HTR-8/SVneo (cell line): ENCODE measurements at places on chromosomes 3 and 15.
A peak's percentile ranks its signal among the peaks of the same experiment; 100 is the strongest.

GRCh38 chr15:65434201-65434600 is 11.5 kb upstream of the IGDCC4 start:
- DNase-seq, result no peak

- DNase-seq, result peak; percentile 54
Measured at GRCh38 chr3:52385157-52385556, 59.7 kb downstream of the SEMA3G start.

DNA sequence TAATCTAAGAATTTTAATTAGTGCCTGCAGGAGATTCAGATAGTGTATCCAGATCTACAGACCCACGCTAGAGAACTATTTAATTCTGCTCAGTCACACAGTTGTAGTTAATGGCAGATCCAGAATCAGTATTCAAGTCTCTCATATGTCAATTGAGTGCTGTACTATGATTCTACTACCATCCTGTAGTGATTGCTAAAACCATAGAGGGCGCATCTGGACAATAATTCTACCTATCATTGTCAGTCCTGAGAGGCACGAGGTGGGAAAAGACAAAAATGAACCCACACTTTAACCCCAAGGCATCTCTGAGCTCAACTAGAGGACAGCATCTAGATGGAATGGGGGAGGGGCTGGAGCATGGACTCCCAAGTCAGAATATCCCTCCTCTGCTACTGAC is 22.7 kb downstream of the DHX36 start:
- DNase-seq, result no peak

- DNase-seq, result no peak
Measured at GRCh38 chr15:52481915-52482314, 46.8 kb downstream of the MYO5A start.

DNA sequence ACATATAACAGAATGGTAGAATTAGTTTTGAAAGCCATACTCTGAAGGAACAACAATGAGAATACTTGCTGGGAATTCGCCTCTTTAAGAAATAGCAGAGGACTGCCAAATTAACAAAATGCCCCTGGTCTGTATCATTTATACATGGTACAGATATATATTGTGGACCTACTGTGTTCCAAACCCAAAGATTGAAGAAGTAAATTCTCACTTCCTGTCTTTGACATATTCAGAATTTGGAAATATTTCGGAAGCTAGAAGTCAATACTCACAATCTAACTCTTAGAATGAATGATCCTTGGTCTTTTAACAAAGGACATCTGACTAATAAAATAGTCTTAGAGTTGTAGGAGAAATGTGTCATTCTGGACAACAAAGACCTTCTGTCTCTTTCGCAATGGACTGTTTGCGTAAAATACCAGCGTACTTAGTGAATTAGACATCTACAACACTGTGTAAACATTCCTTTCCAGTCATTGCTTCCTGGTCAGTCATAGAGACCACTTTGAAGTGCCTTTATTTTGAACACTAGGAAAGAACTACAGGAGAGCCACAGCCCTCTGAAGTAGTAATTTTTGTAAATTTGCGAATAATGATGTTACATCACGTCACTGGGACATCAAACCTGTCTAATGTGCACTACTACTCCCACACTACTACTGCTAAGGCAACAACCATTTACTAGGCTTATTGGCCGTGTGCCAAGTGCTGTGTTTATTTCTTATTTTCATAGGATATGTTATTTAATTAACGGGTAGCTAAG is 68.0 kb downstream of the CHL1 start:
- no peak for DNase-seq

- no peak for DNase-seq
Measured at GRCh38 chr3:190192739-190193138, 72.0 kb upstream of the P3H2 start.

- no peak for DNase-seq
Measured at GRCh38 chr15:25088261-25088790, 133.5 kb downstream of the SNRPN start.

DNA sequence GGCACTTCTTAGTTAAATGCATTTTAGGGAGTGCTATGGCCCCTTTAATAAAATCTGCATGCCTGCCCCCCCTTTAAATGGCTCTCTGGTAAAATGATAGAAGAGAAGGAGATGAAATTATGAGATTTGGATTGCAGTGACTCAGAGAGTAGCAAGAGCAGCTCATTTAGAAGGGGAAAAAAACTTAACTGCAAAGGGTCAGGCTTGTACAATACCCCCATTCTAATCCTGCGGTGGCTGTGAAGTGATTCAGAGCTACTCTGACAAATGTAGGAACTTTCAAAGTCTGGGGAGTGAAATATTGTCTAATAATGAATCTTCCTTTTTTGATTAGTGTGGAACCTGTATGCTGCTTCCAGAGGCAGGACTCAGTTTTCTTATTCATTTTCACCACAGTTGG is 44.1 kb upstream of the TBC1D23 start:
- no peak for DNase-seq

GRCh38 chr15:77603611-77604336 is 28.9 kb downstream of the LINGO1 start:
- DNase-seq, result no peak

- DNase-seq, result no peak
Measured at GRCh38 chr15:79315623-79316328, 4.9 kb downstream of the TMED3 start.

DNA sequence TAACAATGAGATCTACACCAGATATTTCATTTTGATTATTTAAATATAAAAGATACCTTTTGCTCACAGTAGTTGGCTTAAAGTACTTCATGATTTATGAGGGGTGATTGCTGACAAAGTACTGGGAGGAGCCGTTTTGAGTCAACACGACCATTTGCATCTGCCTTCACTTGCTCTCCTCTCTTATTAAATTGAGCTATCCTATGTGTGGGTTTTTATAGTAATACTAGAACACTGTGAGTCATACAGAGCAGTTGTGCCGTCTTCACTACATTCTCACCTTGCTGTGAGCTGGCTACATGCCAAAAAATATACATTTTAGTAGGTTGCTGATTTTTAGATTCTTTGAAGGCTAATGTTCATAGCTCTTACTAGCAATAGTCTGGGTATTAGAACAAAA is 161.2 kb downstream of the ALCAM start:
- DNase-seq, result peak; percentile 26

GRCh38 chr3:117893638-117894037 is 1141.0 kb downstream of the IGSF11 start:
- no peak for DNase-seq

- DNase-seq, result no peak
Measured at GRCh38 chr3:100402256-100402655, 917 bp downstream of the LNP1 start.

DNA sequence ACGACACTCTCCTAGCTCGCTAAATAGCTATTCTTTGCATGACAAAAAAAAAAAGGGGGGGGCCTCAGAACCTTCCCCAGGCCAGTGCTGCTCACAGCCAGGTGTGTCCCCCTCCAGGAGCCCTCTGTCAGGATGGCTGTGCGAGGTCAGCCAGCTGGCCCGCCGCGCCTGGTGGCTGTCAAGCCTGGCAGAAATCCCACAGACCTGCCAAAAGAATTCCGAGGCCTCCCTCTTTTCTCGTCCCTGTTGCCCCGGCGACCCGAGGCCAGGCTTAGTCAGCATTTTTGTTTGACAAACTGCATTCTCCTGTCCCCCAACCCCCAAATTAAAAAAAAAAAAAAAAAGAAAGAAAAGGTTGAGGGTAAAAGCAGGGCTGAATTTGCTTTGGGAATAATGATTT is 61.9 kb downstream of the TM4SF4 start:
- no peak for DNase-seq

DNA sequence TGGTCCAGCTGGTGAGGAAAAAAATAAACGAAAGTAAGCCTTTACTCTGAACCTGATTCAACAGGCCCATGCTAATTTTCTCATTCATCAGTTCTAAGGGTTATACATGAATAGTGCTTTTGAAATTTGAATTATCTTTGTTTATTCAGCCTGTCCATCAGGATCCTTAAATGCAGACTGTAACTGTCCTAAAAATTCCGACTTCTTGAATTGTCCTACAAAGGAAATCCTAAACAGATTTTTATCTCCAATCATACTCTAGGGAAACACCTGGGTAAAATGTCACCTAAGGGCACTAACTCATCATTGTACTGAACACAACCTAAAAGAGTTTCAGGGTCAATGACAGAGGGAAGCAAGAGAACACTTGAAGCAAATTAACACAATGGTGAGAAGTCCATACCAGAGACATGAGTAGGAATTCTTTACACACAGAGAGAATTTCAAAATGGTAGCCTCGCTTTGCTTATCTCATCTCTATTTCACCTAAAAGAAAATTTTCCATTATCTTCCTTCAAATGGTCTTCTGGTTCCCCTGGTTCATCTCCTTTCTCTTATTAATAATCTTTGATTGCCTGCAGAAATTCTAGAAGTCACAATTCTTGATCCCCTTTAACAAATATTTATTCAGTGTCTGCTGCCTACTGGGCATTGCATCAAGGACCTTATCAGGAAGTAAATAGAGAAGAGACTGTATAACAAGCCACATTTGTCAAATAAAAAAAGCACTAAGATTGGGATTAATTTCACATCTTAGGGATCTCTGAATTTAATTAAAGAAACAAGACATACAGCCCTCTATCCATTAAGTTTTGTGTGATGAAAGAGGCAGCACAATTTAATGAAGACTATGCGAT is 182.7 kb downstream of the MEIS2 start:
- DNase-seq, result no peak

GRCh38 chr3:100029052-100029451 is 85.2 kb downstream of the FILIP1L start:
- DNase-seq, result no peak

DNA sequence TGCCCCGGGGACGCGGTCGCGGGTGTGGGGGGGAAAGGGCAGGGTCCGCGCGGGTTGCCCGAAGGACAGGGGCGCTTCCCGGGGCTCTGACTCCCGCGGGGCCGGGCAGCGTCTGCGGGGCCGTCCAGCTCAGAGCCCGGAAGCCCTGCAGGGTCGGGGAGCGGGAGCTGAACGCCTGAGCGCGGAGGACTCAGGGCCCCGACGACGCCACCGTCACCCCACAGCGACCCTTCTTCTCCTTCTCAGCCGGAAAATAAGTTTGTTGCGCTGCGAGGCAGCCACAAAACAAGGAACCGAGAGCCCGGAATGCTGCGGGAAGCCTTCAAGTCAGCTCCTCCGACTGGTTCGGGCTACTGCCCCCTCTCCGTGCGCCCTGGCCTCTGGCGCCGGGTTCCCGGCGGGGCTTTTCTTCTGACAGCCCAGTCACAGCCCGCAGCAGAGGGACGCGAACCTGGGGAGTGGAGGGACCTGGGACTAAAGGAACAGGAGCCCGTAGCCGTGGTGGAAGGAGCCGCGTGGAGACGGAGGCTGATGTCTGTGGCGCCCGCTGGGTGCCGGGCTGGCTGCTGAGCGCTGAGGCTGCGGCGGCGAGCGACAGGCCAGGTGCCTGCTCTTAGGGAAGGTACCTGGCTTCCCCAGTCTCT is 484 bp downstream of the CNTN4 start:
- DNase-seq, result no peak

- DNase-seq, result no peak
Measured at GRCh38 chr3:299590-300301, 103.2 kb downstream of the CHL1 start.

DNA sequence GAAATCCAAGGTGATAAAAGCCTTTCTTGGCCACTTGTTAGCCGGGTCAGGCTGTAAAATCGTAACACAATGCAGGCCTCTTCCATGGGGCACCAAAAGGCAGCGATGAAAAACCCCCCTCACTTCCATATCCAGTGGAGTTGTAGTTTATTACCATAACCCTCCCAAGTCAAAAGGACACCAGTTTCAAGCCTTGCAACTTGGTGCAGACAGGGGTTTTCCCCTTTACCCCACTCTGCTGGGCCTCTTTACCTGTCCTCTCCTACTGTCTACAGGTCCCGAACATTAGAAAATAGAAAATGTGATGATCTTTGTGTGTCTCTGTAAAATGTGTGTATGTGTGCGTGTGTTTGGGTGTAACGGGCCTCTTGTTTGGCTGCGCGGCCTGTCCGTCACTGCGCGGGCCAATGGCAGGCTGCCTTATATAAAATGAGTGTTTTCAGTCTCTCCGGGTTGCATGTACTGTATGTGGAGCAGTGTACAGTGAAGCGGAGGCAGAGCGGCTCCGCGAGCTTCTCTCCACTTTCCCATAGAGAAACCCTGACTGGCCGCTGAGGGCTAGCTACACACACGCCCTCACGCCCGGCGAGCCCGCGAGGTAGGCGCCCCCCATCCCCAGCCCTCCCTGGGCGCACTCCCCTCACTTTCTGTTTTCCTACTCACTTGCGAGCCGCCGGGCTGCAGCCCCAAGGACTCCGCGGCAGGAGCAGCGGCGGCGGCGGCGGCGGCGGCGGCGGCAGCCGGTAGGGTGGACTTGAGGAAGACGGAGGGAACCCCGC is at the start of gene BBX:
Gene BBX, plus strand, starts transcription at position 453 of the 779 bp plus-strand sequence. CDS start 187,499 bp downstream, outside the sequence.
- DNase-seq, result peak; percentile 85

DNA sequence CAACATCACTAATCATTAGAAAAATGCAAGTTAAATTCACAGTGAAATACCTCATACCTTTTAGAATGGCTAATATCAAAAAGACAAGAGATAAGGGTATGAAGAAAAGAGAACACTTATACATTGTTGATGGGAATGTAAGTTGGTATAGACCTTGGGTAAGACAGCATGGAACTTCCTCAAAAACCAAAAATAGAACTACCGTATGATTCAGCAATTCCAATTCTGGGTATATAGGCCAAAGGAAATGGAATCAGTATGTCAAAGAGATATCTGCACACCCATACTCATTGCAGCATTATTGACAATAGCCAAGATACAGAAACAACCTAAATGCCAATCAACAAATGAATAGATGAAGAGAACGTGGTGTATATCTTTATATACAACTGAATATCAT is 166.8 kb upstream of the LRRN1 start:
- no peak for DNase-seq

GRCh38 chr15:96031426-96032110 is 298.9 kb upstream of the NR2F2 start:
- DNase-seq, result no peak

DNA sequence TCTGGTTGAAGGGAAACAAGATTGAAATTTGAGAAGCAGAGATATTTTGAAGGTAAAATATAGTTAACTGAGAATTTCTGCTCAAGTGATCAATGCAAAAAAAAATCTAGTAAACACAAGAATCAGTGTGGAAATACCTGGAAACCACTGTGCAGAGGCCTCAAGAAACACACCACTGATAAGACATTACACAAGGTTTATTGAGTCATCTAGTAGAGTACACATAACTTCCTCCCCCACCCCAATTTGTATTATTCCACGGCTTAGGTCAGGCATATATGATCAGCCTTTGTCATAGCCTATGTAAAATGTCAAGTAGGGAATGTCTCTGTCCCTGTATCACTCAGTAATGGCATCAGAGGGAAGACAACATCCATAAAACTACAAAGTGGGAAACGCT is 447.8 kb upstream of the BCHE start:
- no peak for DNase-seq
